ENCODE measurements at places on chromosomes 16 and 17.
A peak's percentile ranks its signal among the peaks of the same experiment; 100 is the strongest.

DNA sequence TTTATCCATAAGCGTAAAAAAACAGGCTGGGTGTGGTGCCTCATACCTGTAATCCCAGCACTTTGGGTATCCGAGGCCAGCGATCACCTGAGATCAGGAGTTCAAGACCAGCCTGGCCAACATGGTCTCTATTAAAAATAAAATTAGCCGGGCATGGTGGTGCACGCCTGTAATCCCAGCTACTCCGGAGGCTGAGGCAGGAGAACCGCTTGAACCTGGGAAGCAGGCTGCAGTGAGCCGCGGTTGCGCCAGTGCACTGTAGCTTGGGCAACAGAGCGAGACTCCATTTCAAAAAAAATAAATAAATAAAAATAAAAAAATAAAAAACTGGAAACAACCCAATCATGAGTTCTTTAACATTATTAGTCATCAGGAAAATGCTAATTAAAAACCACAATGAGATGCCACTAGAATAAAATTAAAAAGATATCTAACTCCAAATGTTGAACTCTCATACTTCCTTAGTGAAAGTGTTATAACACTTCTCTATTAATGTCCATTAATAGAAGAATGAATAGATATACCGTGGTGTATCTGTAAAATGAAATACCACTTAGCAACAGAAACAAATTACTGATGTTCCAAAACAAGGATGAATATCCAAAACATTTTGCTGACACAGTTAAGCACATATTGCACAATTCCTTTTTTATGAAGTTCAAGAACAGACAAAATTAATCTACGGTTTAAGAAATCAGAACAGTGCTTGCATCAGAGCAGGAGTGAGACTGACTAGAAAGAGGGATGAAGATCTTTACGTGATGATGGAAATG, 13.1 kb downstream of the MPHOSPH6 start:
- no peak for DNase-seq

DNA sequence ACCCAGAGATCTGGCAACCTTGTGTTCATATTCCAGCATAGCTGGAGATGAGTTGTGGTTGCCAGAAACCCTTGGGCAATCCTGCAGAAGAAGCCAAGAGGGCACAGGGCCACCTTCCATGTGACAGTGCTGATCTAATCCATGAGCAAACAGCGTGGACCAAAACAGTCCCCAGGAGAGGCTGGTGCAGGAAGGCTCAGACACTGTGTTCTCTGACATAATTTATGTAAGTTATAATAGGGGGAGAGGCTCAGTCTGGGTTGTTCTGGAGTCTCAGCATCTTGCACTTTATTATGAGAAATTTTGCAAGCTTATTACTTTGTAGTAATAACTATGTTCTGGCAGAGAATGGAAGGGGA, 273.9 kb downstream of the HAPSTR1 start:
- DNase-seq: peak; percentile 84

DNA sequence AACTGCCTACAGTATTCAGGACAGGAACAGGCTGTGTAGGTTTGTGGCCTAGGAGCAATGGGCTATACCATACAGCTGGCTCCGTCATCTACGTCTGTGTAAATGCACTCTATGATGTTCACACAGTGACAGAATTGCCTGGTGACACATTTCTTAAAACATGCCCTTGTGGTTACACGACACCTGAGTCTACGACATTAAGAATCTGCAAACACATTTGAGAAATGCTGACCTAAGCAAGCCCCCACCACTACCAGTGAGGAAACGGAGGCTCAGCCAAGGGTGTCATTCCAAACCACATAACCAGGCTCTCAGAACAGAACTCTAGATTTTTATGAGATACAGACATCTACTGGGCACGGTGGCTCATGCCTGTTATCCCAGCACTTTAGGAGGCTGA, 23.5 kb downstream of the USP36 start:
- DNase-seq: no peak

GRCh38 chr16:83215406-83216001, 588.7 kb downstream of the CDH13 start:
- DNase-seq: no peak

GRCh38 chr16:72246423-72246822, 74.5 kb upstream of the PMFBP1 start:
- no peak for DNase-seq

GRCh38 chr17:39714234-39714633, 14.4 kb downstream of the ERBB2 start:
- DNase-seq: no peak

GRCh38 chr16:85396879-85397871, 215.9 kb upstream of the GSE1 start:
- peak; percentile 22 for DNase-seq

DNA sequence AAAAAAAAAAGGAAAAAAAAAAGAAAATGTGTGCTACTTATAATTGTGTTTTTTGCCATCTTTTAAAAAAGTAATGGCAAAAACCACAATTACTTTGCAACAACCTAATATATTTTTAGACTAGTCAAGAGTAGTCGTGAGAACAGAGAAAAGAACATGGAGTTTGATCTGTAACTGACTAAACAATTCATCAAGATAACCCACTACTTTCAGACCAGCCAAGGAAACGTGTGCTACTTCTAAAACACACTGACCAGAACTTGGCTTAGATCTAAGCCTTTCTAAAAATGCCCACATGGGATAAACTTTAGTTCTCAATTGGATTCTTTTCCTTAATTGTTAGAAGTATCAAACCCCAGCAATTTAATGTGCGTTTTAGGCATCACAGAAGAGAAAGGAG, 616 bp downstream of the PECAM1 start:
- DNase-seq: no peak
